GM23248 (cell line): ENCODE measurements at places on chromosomes 11 and 22. TPM values are rescaled to one million over a fixed set of nuclear protein-coding genes. Genes with fewer than 3 reads are reported as not detected.

Gene SCGB1A1
- not detected in 2 replicates for total RNA-seq

- DNase-seq: no peak
Measured at GRCh38 chr11:61647529-61647928, 32.7 kb upstream of the DAGLA start.

DNA sequence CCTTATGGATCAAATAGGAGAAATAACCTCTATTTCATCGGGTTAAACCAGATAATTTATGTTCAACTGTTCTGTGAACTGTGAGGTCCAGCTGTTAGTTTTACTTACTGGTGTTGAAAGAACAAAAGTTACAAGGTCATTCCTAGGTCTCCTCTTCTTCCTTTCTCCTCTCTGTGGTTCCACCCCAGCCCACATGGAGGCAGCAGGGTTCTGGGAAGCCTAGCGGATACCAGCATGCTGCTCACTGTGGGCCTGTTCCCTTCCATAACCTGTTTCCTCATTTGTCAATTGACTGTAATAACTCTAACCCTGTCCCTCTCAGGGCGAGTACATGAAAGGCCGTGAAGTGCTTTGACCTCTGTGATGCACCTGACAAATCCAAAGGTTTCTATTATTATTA is 27.8 kb downstream of the RELT start:
- DNase-seq: peak; percentile 70

- DNase-seq: no peak
Measured at GRCh38 chr11:58921778-58922390, 17.4 kb upstream of the GLYATL1 start.

GRCh38 chr22:16915701-16916100 is 90.5 kb upstream of the XKR3 start:
- DNase-seq: peak; percentile 73

- DNase-seq: no peak
Measured at GRCh38 chr22:30188911-30189310, 57.6 kb downstream of the LIF start.

Gene SLC25A45
- total RNA-seq: 3.6 and 6.4 TPM in 2 replicates

Gene MUC6
- total RNA-seq: not detected in 2 replicates

GRCh38 chr11:9385327-9385899 is 961 bp downstream of the IPO7 start:
- no peak for DNase-seq

DNA sequence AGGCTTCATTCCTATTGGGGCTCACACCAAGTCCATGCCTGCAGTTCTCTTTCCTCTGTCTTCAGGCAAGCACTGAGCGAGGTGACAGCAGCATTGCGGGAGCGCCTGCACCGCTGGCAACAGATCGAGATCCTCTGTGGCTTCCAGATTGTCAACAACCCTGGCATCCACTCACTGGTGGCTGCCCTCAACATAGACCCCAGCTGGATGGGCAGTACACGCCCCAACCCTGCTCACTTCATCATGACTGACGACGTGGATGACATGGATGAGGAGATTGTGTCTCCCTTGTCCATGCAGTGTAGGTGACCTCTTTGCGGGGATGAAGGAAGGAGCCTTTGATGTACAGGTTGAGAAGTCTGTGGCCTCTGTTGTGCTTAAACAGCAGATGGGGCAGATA is 11.4 kb upstream of the RRM1 start:
- DNase-seq: no peak

- peak; percentile 79 for DNase-seq
Measured at GRCh38 chr11:65500387-65501185, 1.7 kb downstream of the MALAT1 start.

- DNase-seq: no peak
Measured at GRCh38 chr22:23789638-23790037, 2.9 kb downstream of the SMARCB1 start.

- DNase-seq: peak; percentile 61
Measured at GRCh38 chr11:63933459-63933858, 5.3 kb upstream of the NAA40 start.

- DNase-seq: no peak
Measured at GRCh38 chr11:131327421-131327820, 43.0 kb upstream of the NTM start.

Gene GPR83
- total RNA-seq: not detected in 2 replicates

Gene CRYBB3
- total RNA-seq: not detected in 2 replicates

Gene NCF4
- not detected in 2 replicates for total RNA-seq

DNA sequence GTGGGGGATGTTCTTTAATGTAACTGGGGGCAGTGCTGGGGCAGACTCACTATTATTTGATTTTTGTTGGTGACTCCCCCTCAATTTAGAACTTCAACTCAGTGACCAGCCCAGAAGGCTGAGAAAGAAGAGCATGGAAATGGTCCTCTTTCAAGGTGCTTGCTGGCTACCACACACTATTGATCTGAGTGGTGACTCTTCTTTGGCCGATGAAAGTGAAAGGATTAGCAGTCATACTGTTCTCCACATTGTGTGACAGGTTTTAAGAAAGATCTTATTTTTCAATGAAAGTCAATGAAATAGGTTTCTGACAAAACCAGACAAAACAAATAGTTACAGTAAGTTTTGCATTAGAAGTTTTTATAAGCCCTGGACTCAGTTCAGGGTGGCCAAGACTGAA is 29.9 kb downstream of the NLRP14 start:
- no peak for DNase-seq

Gene ACRV1
- not detected in 2 replicates for total RNA-seq

- no peak for DNase-seq
Measured at GRCh38 chr11:19117760-19118097, 761 bp downstream of the ZDHHC13 start.

Gene UPK3A
- not detected in 2 replicates for total RNA-seq

- no peak for DNase-seq
Measured at GRCh38 chr11:117380676-117381075, 53.0 kb downstream of the CEP164 start.

Gene APOL4
- total RNA-seq: not detected in 2 replicates

Gene MCAM
- 40.4 and 61.3 TPM in 2 replicates for total RNA-seq

Gene GSTT2B
- 5.3 and 8.7 TPM in 2 replicates for total RNA-seq

Gene SYNGR1
- total RNA-seq: 5.2 and 6.1 TPM in 2 replicates

Gene TRMT112
- total RNA-seq: 161 and 183 TPM in 2 replicates

GRCh38 chr22:31344578-31345330 is 1.4 kb downstream of the PATZ1 start:
- DNase-seq: peak; percentile 50

- DNase-seq: no peak
Measured at GRCh38 chr11:115627666-115628460, 123.6 kb upstream of the CADM1 start.

DNA sequence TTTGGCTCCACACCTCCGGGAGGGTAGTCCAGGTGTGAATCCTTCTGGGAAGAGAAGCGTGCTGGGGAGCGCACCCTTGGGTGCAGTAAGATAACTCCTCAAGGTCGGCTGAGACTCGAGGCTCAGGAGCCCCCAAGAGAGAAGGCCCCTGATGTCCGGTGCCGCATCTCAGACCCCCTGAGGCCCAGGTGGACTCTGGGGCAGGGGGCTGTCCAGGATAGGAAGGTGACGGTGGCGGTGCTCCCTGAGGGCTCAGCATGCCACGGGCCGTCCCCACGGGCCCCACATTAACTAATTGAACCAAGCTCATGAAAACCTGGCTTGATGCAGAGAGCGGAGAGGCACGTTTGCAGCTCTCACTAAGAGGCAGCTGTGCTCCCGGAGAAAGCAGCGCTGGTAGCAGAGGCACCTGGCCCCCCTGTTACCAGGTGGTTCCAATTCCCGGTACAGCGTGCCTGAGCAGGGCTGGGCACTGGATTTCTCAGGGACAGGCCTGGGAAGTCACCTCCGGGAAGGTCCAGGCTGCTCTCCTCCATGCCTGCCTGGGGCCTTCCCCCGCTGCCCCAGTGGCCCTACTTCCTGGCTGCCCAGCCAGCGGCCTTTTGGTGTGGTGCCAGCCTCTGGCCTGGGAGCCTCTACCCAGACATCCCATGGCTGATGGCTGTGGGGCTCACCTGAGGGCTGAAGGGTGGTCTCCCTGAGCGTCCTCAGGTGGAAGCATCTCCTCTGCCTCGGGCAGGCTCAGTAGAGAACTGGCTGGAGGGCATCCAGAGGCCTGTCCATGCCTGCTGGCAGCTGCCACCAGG is 1.1 kb downstream of the KCNQ1 start:
- DNase-seq: no peak

Gene OR4A16
- not detected in 2 replicates for total RNA-seq

- DNase-seq: no peak
Measured at GRCh38 chr11:96260067-96260511, 82.9 kb downstream of the MAML2 start.

DNA sequence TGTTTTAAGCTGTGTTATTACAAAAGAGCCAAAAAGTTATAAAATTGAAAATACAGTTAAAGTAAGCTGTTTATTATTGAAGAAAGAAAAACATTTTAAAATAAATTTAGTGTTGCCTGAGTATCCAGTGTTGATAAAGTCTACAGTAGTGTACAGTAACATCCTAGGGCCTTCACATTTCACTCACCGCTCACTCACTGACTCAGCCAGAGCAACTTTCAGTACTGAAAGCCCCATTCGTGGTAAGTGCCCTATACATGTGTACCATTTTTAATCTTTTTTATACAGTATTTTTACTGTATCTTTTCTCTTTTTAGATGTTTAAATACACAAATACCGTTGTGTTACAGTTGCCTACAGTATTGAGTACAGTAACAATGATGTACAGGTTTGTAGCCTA is 35.0 kb downstream of the POLD3 start:
- no peak for DNase-seq

Gene STK33
- not detected in 2 replicates for total RNA-seq

Gene NPTXR
- 2.7 and 4.2 TPM in 2 replicates for total RNA-seq

DNA sequence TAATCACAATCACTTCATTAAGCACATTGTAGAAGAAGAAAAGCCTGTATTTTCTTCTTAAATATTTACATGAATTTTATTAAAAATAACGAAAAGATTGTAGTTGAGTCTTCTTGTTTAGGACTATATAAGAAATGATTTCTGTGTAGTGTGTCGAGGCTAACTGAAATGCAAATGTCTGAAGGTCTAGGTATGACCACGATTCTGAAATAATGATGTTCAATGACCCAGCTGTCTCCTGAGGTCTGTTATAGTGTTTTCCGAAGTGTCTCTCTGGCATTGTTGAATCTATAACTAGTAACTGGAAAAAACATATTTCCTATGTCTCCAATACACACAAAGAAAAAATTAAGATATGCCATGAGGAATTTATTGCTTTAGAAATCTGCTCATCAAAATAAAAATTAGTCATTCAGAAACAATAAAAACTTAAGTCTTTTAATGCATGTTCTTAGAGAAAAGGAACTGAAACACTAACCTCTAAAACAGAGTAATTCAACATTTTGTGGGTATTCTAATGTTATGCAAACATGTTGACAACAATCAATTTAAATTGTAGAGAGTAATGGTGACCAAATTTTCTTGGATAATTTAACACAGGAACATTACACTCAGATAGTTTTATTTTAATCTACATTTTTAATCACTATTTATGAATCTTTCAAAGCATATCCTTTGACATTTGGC is 55.0 kb downstream of the CASP12 start:
- no peak for DNase-seq

- DNase-seq: peak; percentile 44
Measured at GRCh38 chr11:69699213-69699612, 4.6 kb downstream of the FGF19 start.

Gene SESN3
- 19.2 TPM in 2 replicates for total RNA-seq

DNA sequence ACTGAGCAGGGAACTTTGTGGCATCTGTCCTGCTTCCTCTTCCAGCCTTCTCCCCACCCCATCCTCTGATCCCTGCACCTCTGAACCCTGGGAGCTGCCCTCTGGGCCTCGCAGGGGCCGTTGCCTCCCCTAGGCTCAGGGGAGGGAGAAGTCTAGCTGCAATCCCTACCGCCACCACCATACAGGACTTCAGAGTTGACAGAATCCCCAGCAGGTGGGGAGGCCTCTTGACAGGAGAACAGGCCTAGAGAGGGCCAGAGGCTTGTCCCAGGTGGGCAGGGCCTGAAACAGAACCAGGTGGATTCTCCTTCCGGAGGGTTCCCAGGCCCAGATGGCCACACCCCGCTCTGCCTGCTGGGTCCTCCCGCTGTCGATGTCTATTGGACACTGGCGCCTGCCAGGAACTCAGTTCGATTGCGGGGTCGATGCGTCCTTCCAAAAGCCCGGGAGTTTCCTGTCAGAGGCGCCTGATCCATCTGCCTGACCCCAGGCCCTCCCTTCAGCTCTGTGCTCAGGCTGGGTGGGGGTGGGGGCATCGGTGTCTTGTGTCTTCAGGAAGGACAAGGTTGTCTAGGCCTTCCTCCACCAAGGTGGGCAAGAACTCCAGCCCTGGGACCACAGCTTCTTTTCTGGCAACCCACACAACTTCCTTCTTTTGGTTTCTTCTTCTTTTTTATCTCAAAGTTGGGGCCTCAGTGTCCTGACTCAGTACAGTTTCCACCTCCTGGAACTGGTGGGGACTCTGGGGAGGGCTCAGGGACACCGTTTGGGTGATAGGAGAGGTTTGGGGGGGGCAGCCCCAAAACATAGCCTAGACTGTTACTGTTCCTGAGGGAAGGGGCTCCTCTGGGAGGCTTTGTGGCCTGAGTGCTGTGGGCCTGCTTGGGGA is 6.4 kb downstream of the STARD10 start:
- DNase-seq: no peak

Gene CDC42BPG
- not detected in 2 replicates for total RNA-seq

- no peak for DNase-seq
Measured at GRCh38 chr11:85809863-85810262, 1.1 kb downstream of the SYTL2 start.

Gene TMEM191B
- not detected in 2 replicates for total RNA-seq

Gene CELSR1
- 0.38 and 0.54 TPM in 2 replicates for total RNA-seq

DNA sequence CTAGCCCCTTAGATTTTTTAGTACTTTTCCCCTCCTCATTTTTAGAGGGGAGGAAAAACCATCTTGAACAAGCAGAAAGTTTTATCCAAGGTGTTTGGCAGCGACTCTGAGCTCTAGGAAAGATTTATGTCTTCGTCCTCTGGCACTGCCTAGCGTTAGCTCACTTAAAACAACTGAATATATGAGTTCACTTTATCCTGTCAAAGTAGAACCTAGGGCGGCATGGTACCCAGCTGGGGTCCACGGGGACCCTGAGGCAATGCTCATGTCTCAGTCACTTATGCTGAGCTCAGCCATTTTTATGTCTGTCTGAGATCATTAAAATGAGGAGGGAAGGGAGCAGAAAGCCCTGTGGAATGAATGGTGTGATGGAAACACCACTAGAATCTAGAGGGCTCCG is 14.2 kb upstream of the VSIG10L2 start:
- DNase-seq: no peak

GRCh38 chr11:87076260-87076783 is 38.6 kb downstream of the TMEM135 start:
- no peak for DNase-seq
